ENCODE measurements at places on chromosomes 6 and 20.

DNA sequence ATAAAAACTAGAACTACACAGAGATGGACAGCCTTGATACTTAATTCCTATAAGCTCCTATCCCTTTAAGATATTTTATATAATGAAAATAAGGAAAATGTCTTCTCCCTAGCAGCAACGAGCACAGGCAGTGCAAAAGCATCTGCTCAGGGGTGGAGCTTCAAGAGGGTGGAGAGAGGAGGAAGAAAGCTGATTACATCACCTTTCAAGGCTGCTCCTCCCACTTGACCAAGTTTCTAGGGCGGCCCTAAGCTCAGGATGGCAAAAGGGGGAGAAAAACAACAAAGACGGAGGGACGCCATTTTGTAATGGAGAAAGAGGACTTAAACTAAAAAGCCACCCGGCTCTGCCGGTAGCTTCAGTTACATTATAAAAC is 2.2 kb downstream of the PPP1R10 start:
- peak; percentile 67 for DNase-seq

- peak; percentile 96 for DNase-seq
Measured at GRCh38 chr20:45362804-45363610, at the start of gene SYS1. SYS1 (plus strand) TSS chr20:45363156; CDS start chr20:45363532, 376 bp downstream.

DNA sequence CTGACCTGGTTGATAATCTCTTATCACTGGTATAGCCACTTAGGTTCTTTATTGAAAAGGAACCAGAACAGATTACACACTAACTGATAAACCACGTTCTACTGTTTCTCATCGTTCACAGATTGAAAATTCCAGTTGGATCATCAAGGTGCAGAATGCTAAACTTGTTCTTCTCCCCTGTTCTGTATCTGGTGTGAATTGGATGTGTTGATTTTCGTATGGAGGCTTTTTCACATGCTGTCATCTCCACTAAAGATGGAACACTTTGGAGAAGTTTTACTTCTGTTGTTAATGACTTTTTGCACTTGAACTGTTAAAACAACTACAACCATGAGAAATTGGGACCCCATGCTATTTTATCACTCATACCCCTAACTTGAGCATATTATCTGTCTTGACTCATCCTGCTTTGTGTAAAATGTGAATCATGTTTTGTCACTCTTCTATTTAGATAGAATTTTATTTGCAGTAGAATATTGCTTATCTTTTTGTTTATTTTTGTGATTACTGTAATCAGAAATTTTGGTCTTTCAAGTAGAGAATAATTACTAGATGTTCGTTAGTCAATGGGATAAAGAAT is 17.5 kb downstream of the VAPB start:
- no peak for DNase-seq

DNA sequence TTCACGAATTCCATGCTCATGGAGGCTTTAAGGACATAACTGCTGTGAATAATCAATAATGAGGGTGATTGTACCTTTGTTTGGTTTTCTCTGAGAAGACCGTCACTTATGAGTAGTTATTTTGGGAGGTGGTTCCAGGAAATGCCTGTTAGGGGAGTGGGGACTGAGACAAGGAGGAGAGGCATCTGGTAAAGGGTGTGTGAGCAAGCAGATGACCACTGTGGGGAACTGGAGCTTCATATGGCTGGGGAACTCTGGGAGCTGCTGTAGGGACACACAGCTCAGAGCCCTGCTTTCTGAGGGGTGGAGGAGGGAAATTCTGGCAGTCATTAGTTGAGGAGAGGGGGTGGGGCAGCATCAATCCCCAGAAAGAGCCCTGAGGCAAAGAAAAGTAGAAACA is 71.3 kb upstream of the TINAG start:
- no peak for DNase-seq

DNA sequence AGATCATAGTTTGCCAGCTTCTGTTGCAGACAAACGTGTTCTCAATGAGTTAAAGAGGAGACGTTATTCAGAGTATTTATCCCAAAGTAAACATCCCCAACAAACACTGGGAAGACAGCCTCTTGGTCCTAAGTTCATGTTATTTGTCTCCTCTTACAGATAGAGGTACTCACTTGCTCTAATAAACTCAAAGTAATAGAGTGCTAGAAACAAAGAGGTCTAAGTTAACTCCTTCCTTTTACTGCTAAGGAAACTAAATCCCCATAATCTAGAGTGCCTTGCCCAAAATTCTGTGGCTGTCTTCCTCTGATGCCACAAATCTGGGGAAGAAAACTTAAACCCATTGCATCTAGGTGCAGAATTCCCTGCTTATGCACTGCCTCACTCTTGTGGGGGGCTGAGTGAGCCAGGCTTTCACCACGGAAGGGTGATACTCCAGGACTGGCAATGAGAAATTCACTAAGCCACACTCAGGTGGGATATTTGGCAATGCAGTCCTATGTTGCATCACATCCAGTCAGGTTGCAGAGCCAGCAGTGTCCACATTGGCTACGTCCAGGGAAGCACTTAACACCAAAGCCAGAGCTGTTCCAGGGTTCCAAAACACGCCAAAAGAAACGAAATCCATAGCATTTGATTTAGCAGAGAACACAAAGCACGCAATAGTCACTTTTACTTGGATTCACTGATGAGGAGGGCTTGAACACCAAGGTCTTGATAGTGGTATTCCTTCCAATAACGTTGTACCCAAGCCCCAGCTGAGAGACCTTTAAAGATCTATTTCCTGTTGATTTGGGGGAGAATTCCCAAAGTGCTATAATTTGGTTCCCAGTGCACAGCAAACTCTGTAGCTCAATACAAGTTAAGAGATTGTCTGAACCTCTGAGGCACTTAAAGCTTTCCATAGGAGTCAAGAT is 81.0 kb upstream of the FOXQ1 start:
- no peak for DNase-seq

- DNase-seq: no peak
Measured at GRCh38 chr6:157292202-157292601, 31.1 kb downstream of the TMEM242 start.

All from tibial nerve (tissue), 4 donors.